ENCODE measurements at places on chromosomes 4 and X. TPM values are rescaled to one million over a fixed set of nuclear protein-coding genes. Genes with fewer than 3 reads are reported as not detected.

CENPC gene
- total RNA-seq: 7.9 TPM

TIGD4 gene
- total RNA-seq: 0.28 TPM

APOOL gene
- total RNA-seq: 24.8 TPM

CT45A2 gene
- total RNA-seq: not detected

TMEM156 gene
- total RNA-seq: not detected

DCAF16 gene
- total RNA-seq: 15.1 TPM

ZIC3 gene
- not detected for total RNA-seq

DCAF4L1 gene
- not detected for total RNA-seq

NDNF gene
- 0.51 TPM for total RNA-seq

AMBN gene
- not detected for total RNA-seq

C4orf36 gene
- not detected for total RNA-seq

ANXA10 gene
- not detected for total RNA-seq

SPANXB1 gene
- total RNA-seq: not detected

ADAMTS3 gene
- 2.8 TPM for total RNA-seq

TENM3 gene
- 10.7 TPM for total RNA-seq

ASB12 gene
- 0.85 TPM for total RNA-seq

HUWE1 gene
- total RNA-seq: 111 TPM

H2BW2 gene
- total RNA-seq: not detected

PPP2R2C gene
- total RNA-seq: 5.7 TPM

TCEAL5 gene
- not detected for total RNA-seq

GUCY1B1 gene
- 15.0 TPM for total RNA-seq

GRIPAP1 gene
- 9.6 TPM for total RNA-seq

SSX2B gene
- not detected for total RNA-seq

VSIG1 gene
- not detected for total RNA-seq

ZNF280C gene
- total RNA-seq: 2.3 TPM

HDX gene
- total RNA-seq: 2.9 TPM

Data from right atrium auricular region (tissue), 2 donors.